ENCODE measurements at places on chromosomes 16 and 17.

DNA sequence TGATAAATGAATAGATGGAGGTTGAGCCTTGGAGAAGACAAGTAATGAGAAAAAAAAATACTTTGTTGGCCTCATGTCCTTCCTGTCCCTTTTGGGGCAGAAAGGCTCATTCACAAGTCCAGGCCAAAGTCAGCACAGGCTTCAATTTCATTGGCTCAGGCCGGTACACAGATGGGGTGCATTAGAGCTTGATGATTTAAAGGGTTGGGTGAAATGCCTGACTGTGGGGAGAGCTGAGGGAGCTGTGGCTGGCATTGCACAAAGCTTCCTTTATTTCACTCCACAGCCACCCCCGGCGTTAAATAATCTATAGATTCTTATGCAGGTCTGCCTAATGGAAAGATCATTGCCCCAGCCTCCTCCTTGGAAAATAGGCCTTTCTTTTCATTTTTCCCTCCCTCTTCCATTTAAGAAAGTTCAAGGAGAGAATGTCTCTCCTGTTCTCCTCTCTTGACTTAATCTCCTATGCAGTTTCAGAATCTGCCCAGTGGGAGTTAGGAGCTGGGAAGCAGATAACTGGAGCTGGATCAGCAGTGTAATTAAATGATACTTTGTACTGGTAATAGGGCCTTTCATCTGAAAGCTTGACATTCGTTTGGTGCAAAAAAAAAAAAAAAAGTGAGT, 24.4 kb downstream of the YPEL2 start:
- DNase-seq: no peak

- DNase-seq: peak; percentile 46
These were observed 19.9 kb downstream of the SNX11 start for GRCh38 chr17:48127371-48128051.

DNA sequence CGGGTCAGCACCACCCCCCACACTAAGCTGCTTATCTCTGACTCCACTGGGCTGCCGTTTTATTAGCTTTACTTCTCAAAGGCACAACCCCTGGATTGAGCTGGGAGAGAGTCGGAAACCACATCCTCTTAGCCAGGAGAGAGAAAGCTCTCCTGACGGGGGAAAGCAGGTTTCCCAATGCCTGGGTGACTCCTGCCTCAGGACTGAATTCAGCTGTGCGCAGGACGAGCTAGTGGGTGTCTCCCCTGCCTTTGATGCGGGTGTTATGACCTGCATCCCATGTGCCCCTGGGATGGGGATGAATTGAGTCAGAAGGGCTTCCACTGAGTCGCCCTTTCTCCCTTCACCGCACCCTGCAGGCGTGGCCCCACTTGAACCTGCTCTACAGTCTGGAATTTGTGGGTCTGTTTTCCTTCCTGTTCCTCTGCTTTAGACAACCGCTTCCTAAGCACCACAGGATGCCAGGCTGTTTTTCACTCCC, 819.2 kb upstream of the EEF2KMT start:
- DNase-seq: no peak

DNA sequence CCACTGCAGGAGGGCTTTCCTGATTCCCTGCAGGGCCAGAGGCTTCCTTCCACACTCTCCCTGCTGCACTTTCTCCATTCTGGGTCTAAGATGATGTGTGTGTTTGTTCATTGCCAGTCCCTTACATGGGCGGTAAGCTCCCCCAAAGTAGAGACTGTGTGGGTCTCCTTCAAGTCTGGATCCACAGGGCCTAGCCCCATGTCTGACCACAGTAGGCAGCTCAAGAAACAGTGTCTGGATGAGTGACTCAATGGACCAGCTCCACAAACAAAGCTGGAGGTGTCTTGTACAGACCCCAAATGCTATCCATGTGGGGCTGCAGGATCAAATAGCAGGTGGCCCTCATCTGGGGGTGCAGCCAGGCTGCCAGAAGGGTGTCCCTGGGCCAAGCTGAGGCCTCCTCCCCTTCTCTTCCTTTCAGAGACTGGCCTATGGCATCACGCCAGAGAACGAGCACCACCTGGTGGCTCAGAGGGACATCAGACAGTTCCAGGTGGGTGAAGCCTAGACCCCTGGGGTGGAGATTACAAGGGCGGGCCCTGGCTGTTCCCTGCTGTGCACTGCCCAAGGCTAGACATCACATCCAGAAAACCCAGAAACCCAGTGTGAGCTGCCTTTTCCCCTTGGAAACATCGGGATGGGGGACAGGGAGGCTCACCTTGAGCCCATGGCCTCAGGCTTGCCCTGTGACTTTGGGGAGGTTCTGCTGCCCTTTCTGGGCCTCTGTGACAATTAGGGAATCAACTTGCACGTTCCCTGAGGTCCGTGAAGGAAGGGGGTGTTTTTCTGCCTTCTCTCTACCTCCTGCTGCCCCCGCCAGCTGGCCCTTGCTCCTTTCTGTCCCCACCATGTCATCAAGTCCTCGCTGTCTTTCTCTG, 45.9 kb downstream of the SLC6A2 start:
- DNase-seq: peak; percentile 8

Measured in HS-5 (cell line).